ENCODE measurements at places on chromosomes 6 and 20. TPM values are rescaled to one million over a fixed set of nuclear protein-coding genes. Genes with fewer than 3 reads are reported as not detected.

Gene AGER
- 0.50 TPM for total RNA-seq

Gene CCN2
- total RNA-seq: 22.8 TPM

DNA sequence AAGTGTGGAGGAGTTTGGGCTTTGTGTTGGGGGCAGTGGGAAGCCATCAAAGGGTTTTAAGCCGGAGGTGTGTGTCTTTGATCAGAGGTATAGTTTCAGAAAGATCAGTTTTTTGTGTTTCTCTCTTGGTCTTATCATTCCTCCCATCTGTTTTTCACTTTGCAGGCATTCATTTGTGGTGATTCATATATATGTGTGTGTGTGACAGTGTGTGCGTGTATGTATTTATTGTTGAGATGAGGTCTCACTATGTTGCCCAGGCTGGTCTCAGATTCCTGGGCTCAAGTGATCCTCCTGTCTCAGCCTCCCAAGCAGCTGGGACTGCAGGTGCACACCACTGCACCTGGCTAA, 11.1 kb upstream of the SERINC3 start:
- peaks cover 5% of the 10 kb centered on the region for H3K4me1 ChIP-seq
- no peaks in the 10 kb centered on the region for H3K36me3 ChIP-seq
- peak; percentile 29 for DNase-seq
- no peaks in the 10 kb centered on the region for H3K27me3 ChIP-seq

Gene CNR1
- total RNA-seq: not detected

DNA sequence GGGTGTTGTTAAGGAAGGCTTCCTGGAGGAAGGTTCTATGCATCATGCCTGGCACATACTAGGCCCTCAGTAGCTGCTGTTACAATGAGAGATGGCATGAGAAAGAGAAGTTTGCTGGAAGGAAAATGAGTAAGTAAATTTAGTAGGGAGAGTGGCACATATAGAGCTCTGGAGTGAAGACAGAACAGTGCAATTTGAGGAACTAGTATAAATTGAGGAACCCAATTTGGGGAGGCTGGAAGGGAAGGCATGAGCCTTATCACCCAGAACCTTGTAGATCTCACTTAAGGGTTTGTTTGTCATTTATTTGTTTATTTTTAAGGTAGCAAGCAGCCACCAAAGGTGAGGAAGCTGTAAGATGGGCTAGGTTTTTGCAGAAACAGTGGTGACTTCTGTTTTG, 87.1 kb upstream of the SCGN start:
- no peaks in the 10 kb centered on the region for H3K4me1 ChIP-seq
- no peak overlapping the region for H3K4me3 ChIP-seq
- no peak for DNase-seq
- H3K27me3 ChIP-seq: no peaks in the 10 kb centered on the region

GRCh38 chr6:109874086-109874485, 104.0 kb upstream of the GPR6 start:
- H3K27me3 ChIP-seq: no peaks in the 10 kb centered on the region
- no peak overlapping the region for H3K27ac ChIP-seq
- H3K36me3 ChIP-seq: no peaks in the 10 kb centered on the region
- H3K4me3 ChIP-seq: no peak overlapping the region
- no peaks in the 10 kb centered on the region for H3K4me1 ChIP-seq

DNA sequence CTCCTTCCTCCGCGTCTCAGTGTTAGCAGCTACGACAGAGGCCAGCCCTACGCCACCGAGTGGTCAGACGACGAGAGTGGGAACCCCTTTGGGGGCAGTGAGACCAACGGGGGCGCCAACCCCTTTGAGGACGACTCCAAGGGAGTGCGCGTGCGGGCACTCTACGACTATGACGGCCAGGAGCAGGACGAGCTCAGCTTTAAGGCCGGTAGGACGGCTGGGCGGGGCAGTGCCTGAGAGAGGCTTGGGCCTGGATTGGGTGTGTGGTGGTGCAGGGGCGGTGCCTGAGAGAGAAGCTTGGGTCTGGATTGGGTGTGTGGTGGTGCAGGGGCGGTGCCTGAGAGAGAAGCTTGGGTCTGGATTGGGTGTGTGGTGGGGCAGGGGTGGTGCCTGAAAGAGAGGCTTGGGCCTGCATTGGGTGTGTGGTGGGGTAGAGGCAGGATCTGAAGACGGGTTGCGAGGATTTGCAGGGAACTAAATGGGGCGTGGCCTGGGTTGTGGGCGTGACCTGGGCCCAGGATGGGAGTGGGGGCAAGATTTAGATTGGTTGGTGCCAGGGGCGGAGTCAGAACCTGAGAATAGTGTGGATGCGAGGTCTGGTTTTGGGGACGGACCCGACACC, 24.4 kb downstream of the SPDEF start:
- no peaks in the 10 kb centered on the region for H3K36me3 ChIP-seq
- H3K4me1 ChIP-seq: no peaks in the 10 kb centered on the region
- H3K27me3 ChIP-seq: peaks cover 8% of the 10 kb centered on the region
- H3K4me3 ChIP-seq: no peak overlapping the region

DNA sequence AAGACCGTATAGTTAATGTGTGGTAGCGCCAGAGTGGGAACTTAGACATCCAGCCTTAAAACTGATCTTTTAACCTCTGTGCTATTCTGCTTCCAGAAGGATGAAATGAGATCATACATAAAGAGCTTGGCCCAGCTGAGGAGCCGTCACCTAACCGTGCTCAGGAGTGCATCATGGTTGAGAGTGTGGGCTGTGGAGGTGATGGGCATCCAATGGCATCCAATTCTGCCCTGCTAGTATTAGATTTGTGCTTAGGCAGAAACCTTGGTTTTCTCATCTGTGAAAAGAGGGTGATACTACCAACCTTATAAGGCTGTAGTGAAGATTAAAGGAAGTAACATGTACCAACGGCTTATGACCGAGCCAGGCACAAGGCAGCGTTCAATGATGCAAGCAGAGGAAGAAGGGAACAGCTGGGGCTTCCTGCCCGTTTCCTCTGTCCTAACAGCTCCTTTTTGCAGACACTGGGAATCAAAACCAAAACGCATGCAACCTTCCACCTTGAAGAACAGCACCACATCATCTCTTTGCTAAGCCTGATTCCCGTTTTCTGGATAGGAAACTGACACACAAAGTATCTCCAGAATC, 1.3 kb downstream of the SLC22A16 start:
- no peak for DNase-seq
- no peak overlapping the region for H3K27ac ChIP-seq
- no peaks in the 10 kb centered on the region for H3K36me3 ChIP-seq
- no peaks in the 10 kb centered on the region for H3K4me1 ChIP-seq

- H3K4me3 ChIP-seq: no peak overlapping the region
- no peaks in the 10 kb centered on the region for H3K36me3 ChIP-seq
- H3K27ac ChIP-seq: no peak overlapping the region
- DNase-seq: peak; percentile 85
Observed at GRCh38 chr20:11012975-11013374, 339.2 kb upstream of the JAG1 start.

DNA sequence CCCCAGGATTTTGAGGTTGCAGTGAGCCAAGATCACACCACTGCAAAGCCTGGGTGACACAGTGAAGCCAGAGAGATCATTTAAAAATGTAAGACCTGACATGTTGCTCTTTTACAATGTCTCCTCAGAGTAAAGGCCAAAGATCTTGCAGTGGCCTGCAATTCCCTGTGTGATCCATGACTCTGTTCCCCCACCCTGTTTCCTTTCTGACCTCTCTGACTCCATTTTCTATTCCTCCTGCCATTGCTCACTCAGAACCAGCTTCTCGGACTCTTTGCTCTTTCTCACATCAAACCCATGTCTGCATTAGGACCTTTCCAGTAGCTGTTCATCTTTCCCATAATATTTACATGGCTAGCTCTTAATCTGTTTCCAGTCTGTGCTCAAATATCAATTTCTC, 28.8 kb downstream of the RNF217 start:
- H3K27me3 ChIP-seq: no peaks in the 10 kb centered on the region
- H3K36me3 ChIP-seq: no peaks in the 10 kb centered on the region
- H3K4me3 ChIP-seq: no peak overlapping the region
- H3K27ac ChIP-seq: no peak overlapping the region
- no peaks in the 10 kb centered on the region for H3K4me1 ChIP-seq

Gene ASIP
- not detected for total RNA-seq

DNA sequence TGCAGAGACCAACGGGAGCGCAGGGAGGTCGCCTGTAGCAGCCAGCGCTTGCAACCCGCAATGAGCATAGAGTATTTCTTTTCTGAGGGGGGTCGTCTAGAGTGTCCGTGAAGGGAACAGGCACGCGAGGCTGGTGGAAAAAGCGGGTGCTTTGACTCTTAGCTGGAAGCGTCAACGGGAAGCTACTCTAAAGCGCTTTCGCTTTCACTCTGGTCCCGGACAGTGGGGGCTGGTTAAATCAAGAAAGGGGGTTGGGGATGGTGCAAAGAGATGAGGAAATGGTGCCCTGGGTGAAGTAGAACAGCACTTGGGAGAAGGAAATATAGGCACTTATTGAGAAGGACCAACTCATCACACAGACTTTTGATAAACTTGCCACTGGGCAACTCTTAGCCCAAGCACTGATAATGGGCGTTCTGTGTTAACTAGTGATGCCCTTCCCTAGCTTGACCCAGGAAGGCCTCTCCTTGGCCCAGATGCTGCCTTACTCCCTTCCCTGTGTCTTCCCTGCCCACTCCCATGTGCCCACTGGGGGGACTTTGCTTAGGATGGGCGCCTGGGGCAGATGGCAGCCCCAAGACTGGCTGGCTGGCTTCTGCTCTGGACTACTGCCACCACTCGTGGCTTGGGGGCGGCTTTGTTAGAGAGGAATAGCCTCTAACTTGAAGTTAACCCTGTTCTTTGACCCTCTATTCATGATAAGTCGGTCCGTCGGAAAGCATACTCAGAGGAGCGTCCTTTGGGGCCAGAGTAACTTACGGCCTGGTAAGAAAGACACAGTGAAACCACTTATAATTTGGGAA, 585 bp downstream of the PSMB9 start:
- H3K27ac ChIP-seq: peak overlapping the region; percentile 90
- DNase-seq: peak; percentile 20
- H3K4me3 ChIP-seq: peak overlapping the region; percentile 94
- H3K36me3 ChIP-seq: peaks cover 10% of the 10 kb centered on the region
- no peaks in the 10 kb centered on the region for H3K27me3 ChIP-seq

DNA sequence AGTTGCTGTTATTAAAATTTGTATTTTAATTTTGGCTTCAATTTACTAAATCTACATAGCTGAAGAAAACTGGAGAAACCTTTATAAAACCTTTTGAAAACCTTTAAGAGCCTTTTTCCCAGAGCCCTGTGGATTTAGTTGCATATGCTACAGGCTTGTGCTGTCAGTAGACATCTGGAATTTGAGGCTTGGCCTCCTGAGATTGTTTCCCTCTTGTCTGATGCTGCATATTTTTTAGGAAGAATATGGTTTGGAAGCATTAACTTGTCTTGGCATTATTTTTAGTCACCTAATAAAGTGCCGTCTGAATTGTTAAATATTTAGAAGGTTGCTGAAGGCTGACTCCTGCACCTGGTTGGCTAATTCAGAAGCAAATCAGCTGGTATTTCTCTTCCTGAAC, 369.4 kb downstream of the UTRN start:
- H3K36me3 ChIP-seq: no peaks in the 10 kb centered on the region
- DNase-seq: no peak
- no peaks in the 10 kb centered on the region for H3K4me1 ChIP-seq
- H3K27ac ChIP-seq: no peak overlapping the region

- H3K4me1 ChIP-seq: peaks cover 6% of the 10 kb centered on the region
- DNase-seq: no peak
- H3K4me3 ChIP-seq: no peak overlapping the region
- H3K36me3 ChIP-seq: no peaks in the 10 kb centered on the region
- H3K27ac ChIP-seq: no peak overlapping the region
Observed at GRCh38 chr20:16560216-16560615, 13.0 kb downstream of the KIF16B start.

DNA sequence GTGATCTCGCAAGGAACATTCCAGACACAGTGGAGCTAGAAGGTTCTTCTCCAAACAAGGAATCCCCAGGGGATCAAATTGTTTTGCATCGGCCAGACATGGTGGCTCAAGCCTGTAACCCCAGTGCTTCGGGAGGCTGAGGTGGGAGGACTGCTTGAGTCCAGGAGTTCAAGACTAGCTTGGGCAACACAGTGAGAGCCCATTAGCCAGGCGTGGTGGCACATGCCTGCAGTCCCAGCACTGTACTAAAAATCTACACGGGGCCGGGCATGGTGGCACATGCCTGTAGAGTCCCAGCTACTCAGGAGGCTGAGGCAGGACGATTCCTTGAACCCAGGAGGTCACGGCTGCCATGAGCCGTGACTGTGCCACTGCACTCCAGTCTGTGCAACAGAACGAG, 15.3 kb downstream of the GMEB2 start:
- no peaks in the 10 kb centered on the region for H3K4me1 ChIP-seq
- peaks cover 2% of the 10 kb centered on the region for H3K36me3 ChIP-seq
- DNase-seq: no peak
- no peak overlapping the region for H3K27ac ChIP-seq
- H3K4me3 ChIP-seq: no peak overlapping the region
- H3K27me3 ChIP-seq: no peaks in the 10 kb centered on the region

Gene RIPPLY2
- total RNA-seq: not detected

Gene PACRG
- total RNA-seq: 0.66 TPM
